ENCODE measurements at places on chromosomes 7 and 10. TPM values are rescaled to one million over a fixed set of nuclear protein-coding genes. Genes with fewer than 3 reads are reported as not detected.

CAV1 gene
- total RNA-seq, result 857 TPM

GRCh38 chr10:59773088-59773487, 19.8 kb upstream of the MRLN start:
- no peaks in the 10 kb centered on the region for H3K27me3 ChIP-seq
- H3K36me3 ChIP-seq, result no peaks in the 10 kb centered on the region
- H3K27ac ChIP-seq, result no peak overlapping the region
- no peak overlapping the region for H3K4me3 ChIP-seq
- no peaks in the 10 kb centered on the region for H3K4me1 ChIP-seq
- DNase-seq, result no peak

- no peak overlapping the region for H3K27ac ChIP-seq
- H3K4me3 ChIP-seq, result no peak overlapping the region
- H3K4me1 ChIP-seq, result no peaks in the 10 kb centered on the region
- no peak for DNase-seq
- no peaks in the 10 kb centered on the region for H3K27me3 ChIP-seq
Observed at GRCh38 chr10:57955076-57955475, 312.6 kb downstream of the IPMK start.

NPY4R2 gene
- 1.9 TPM for total RNA-seq

DNA sequence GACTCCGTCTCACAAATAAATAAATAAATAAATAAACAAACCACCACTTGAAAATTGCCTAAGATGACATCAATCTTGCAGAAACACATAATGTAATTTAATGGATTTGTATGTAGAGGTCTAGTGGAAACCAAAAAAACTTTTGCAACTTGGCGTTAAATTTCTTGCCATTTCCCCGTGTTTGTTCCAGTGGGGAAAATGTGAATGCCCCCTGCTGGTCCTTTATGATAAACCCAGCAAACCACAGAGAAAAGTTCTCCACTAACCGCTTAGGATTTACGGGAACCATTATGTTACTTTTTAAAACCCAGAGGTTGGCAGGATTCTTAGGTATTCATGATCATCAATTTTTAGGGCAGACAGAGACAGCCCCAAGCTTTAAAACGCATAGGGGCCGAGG, 32.5 kb downstream of the LAMB4 start:
- no peak overlapping the region for H3K27ac ChIP-seq
- H3K4me3 ChIP-seq, result no peak overlapping the region
- H3K27me3 ChIP-seq, result no peaks in the 10 kb centered on the region

DNA sequence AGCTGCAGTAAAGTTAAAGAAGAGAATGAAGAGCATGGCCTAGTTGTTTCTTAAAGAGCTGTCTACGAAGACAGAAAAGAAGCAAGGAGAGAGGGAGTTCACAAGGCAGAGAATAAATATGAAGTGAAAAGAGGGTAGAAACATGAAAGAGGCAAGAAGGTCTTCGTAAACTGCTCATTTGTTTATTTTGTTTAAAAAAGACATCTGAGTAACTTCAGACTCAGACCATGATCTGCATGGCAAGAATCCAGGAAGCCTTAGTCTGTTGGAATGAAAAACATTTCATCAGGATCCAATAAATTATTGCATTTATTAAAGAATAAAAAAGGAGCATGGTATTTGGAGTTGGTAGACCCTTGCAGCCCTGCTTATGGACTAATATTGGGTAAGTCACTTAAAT, 151.1 kb downstream of the SEM1 start:
- no peak overlapping the region for H3K4me3 ChIP-seq
- no peak overlapping the region for H3K27ac ChIP-seq
- DNase-seq, result no peak
- peaks cover 4% of the 10 kb centered on the region for H3K4me1 ChIP-seq
- no peaks in the 10 kb centered on the region for H3K36me3 ChIP-seq
- H3K27me3 ChIP-seq, result no peaks in the 10 kb centered on the region

DNA sequence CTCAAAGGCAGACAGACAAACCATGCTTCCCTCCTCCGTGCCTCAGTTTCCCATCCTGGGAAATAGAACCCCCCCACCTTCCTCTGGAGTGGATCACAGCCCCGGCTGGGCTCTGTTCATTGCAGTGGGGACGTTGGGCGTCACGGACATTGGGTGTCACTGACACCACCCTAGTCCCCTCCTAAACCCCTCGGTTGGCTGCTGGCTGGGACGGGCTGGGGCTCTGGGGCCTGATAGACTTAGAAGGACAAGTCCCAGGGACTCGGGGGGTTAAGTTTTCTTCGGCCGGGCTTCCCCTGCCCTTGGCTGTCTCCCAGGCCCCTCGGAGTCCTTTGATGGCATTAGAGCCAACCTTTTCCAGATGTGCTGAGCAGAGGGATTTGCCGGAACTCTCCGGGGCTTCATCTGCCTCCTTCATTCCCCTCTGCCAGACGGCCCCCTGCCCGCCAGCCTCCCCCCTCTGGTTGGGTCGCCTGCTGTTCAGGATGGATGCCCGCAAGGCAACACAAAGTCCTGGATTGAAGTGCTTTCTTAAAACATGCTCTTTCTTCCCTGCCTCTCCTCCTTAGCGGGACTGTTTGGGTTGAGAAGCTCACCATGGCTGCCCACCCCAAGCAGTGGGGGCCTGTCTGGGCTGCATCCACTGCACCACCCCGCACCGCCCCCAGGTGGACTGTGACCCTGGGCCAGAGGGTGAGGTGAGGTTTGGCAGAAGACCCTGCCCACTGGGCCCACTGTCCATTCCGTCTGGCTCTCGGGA, 73.0 kb downstream of the COL26A1 start:
- no peak overlapping the region for H3K27ac ChIP-seq
- peaks cover 48% of the 10 kb centered on the region for H3K27me3 ChIP-seq
- H3K4me1 ChIP-seq, result no peaks in the 10 kb centered on the region
- no peak for DNase-seq
- H3K4me3 ChIP-seq, result no peak overlapping the region

GRCh38 chr7:33129806-33130153, 416 bp downstream of the BBS9 start:
- no peak for DNase-seq
- H3K36me3 ChIP-seq, result no peaks in the 10 kb centered on the region
- peak overlapping the region; percentile 86 for H3K27ac ChIP-seq
- H3K27me3 ChIP-seq, result no peaks in the 10 kb centered on the region

- H3K27ac ChIP-seq, result no peak overlapping the region
- no peaks in the 10 kb centered on the region for H3K27me3 ChIP-seq
- no peak for DNase-seq
Observed at GRCh38 chr10:129105266-129105665, 361.8 kb upstream of the MGMT start.

GRCh38 chr7:121873289-121874194, 581 bp downstream of the PTPRZ1 start:
- peaks cover 12% of the 10 kb centered on the region for H3K4me1 ChIP-seq
- H3K27ac ChIP-seq, result peak overlapping the region; percentile 38
- peak overlapping the region; percentile 53 for H3K4me3 ChIP-seq
- peaks cover 2% of the 10 kb centered on the region for H3K27me3 ChIP-seq
- no peak for DNase-seq

- H3K4me1 ChIP-seq, result no peaks in the 10 kb centered on the region
- H3K4me3 ChIP-seq, result no peak overlapping the region
- H3K27me3 ChIP-seq, result no peaks in the 10 kb centered on the region
- H3K27ac ChIP-seq, result no peak overlapping the region
- H3K36me3 ChIP-seq, result no peaks in the 10 kb centered on the region
Observed at GRCh38 chr7:25289518-25289917, 61.2 kb upstream of the NPVF start.

- H3K4me3 ChIP-seq, result no peak overlapping the region
- peaks cover 36% of the 10 kb centered on the region for H3K4me1 ChIP-seq
- H3K36me3 ChIP-seq, result no peaks in the 10 kb centered on the region
- H3K27me3 ChIP-seq, result no peaks in the 10 kb centered on the region
Observed at GRCh38 chr7:15753887-15754579, 67.5 kb upstream of the MEOX2 start.

- no peaks in the 10 kb centered on the region for H3K36me3 ChIP-seq
- H3K4me3 ChIP-seq, result peak within 1 kb of the TSS; percentile 90
- H3K4me1 ChIP-seq, result no peaks in the 10 kb centered on the region
- peak; percentile 98 for DNase-seq
Observed at GRCh38 chr7:12211054-12211710, at the start of gene TMEM106B. Gene TMEM106B (plus strand): TSS chr7:12211294. CDS start chr7:12214811, 3,517 bp downstream.

C10orf67 gene
- not detected for total RNA-seq

CALD1 gene
- total RNA-seq, result 1,069 TPM

- H3K27ac ChIP-seq, result no peak overlapping the region
- no peaks in the 10 kb centered on the region for H3K36me3 ChIP-seq
- no peak for DNase-seq
- H3K4me1 ChIP-seq, result no peaks in the 10 kb centered on the region
- H3K4me3 ChIP-seq, result no peak overlapping the region
- H3K27me3 ChIP-seq, result no peaks in the 10 kb centered on the region
Observed at GRCh38 chr7:33744293-33745075, 160.9 kb upstream of the BMPER start.

DNA sequence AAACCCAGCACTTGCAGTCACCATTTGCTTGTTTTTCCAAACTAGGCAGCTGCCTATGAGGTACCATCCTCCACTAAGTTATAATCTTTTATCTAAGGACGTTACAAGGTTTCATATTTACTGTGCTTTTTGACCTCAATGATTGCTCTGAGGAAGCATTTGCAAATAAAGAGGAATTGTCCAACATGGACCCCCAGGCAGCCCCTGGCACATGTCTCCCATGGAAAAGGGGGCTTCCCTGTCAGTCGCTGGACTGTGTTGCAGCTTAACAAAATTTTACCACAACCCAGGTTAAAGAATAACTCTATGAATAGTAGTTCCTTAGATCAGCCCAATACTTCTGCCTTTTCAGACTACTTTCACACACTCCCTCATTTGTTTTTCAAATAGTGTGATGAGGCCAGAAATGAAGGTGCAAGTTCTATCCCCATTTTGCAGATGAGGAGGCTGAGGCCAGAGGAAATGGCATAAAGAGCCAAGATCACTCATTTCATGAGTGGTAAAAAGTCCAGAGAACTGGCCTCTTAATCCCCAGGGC, 52.8 kb upstream of the ZPBP start:
- no peak overlapping the region for H3K4me3 ChIP-seq
- no peaks in the 10 kb centered on the region for H3K27me3 ChIP-seq
- H3K27ac ChIP-seq, result no peak overlapping the region
- DNase-seq, result no peak
- H3K4me1 ChIP-seq, result no peaks in the 10 kb centered on the region
- no peaks in the 10 kb centered on the region for H3K36me3 ChIP-seq

GRCh38 chr10:31912289-31912688, 16.3 kb downstream of the ARHGAP12 start:
- DNase-seq, result no peak
- peak overlapping the region; percentile 12 for H3K4me3 ChIP-seq
- H3K4me1 ChIP-seq, result peaks cover 23% of the 10 kb centered on the region

UBTD1 gene
- total RNA-seq, result 6.9 TPM

Data from sigmoid colon (tissue), 7 donors.